ENCODE measurements at places on chromosomes 7 and 10.
A peak's percentile ranks its signal among the peaks of the same experiment; 100 is the strongest.

GRCh38 chr10:14022954-14023672 lies 307.6 kb downstream of the FRMD4A start:
- DNase-seq = no peak

- DNase-seq = no peak
These were observed 95.5 kb upstream of the MEOX2 start for GRCh38 chr7:15781944-15782343.

DNA sequence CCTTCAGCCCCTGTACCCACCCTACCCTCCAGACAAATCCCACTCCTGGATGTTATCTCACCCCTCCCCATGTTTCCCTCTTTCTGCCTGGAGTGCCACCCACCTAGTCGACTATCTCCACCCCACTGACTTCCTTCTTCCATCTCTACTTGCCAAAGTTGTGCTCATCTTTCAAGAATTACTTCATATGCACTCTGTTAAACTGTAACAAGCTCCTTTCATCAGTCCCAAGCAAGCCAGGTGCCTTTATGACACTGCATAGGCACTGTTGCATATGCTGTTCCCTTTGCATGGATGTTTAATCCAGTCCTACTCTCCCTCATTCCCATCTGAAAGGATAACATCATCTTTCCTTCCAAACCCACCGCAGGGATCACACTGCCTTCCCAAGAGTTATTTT lies 8.9 kb upstream of the CDK1 start:
- no peak for DNase-seq

- DNase-seq = no peak
These were observed 36.3 kb downstream of the AKR1B1 start for GRCh38 chr7:134422638-134423037.

DNA sequence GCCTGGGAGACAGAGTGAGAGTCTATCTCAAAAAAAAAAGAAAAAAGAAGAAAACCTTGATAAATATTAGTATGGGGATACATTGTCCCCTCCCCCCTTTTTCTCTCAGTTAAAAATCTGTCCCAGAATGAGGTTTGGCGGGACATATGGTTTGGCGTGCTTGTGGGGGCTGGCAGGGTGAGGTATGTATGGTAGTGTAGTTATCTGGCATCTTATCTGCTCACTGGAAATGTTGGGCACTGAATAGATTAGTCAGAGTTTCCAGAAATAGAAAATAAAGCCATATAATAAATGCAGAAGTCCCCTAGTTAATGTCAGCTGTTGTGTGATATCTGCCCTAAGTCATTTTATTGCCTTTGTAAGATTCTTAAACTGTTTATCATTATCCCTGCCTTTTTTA lies 397.5 kb upstream of the GALNT17 start:
- no peak for DNase-seq

DNA sequence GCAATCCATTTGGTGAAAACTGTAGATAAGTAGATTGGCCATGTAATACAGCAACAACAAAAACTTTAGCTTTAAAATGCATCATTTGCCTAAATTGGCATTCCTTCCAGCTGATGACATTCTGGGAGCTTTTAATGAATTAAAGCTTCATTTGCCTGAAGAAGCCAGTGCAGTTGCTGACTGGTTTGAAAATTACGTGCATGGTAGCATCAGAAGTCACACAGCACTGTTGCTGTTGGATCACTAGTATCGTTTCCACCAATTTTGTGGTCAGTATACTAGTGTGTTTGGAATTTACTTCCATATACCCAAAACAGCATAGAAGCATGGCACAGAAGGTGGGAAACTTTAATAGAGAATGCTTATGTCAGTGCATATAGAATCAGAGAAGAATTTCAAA lies 194.9 kb downstream of the ETV1 start:
- DNase-seq = no peak

DNA sequence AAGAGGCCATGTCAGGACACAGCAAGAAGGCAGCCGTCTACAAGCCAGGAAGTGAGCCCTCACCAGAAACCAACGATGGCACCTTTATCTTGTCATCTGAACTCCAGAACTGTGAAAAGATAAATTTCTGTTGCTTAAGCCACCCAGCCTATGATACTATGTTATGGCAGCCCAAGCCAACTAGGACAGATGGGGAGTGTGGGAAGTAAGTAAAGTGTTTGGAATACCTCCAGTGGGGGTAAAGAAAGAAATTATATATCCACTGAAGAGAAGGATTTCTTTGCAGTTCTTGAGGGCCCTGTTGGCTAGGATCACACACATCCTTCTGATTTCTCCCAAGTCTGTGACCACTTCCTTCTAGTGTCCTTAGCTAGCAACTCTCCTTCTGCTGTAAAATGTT lies 384.4 kb downstream of the TNS3 start:
- no peak for DNase-seq

DNA sequence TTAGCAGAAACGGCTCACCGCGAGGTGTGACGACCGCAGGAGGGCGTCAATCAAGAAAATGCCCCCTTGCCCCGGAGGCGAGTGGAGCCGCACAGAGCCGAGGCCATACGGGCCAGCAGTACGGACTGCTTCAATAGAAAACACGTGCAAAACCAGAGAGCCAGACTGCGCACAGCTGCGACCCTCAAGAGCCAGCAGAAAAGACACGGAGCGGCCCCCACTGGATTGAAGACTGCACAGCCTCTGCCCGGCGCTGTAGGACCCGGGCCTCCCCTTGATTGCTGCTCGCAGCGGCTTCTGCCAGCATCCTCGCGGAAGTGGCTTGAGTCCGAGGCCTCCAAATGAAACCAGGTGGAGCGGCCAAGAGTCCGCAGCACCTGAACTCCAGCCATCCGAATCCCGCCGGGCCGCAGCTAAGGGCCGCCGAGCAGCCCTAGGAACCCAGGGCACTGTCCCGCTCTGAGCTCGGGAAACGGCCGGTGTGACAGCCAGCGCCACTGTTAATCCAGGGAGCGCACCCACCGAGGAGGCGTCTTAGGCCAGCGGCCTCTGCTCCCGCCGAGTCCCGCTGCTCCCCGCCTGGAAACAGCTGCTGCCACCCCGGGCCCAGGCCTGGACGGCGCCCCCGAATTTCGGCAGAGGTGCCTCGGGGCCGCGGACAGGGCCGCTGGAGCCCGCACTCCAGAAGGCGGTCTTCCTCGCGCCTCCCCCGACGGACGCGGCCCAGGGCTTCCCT lies 660 bp upstream of the HHEX start:
- no peak for DNase-seq

- DNase-seq = no peak
These were observed 24.5 kb upstream of the KCTD7 start for GRCh38 chr7:66604198-66604597.

GRCh38 chr10:97771055-97771891 lies 526 bp downstream of the SFRP5 start:
- DNase-seq = no peak

GRCh38 chr10:86331861-86332260 lies 34.7 kb downstream of the GRID1 start:
- no peak for DNase-seq

DNA sequence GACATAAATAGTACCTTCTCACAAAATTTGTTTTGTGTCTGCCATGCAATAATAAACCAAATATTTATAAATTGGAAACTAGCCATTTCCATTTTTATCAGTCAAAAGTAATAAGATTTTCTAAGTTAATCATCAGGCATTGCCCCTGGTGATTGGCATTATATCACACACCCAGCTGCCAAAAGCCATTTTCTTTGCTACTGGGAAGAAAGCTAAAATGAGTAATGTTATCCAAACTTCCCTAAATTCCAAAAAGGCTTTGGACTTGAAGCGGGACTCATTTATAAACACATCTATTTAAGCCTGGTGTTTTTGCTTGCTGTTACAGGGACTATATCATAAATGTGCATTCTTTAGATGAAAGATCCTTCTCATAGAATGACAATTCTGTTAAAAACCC lies 86.0 kb downstream of the AKR1D1 start:
- no peak for DNase-seq

DNA sequence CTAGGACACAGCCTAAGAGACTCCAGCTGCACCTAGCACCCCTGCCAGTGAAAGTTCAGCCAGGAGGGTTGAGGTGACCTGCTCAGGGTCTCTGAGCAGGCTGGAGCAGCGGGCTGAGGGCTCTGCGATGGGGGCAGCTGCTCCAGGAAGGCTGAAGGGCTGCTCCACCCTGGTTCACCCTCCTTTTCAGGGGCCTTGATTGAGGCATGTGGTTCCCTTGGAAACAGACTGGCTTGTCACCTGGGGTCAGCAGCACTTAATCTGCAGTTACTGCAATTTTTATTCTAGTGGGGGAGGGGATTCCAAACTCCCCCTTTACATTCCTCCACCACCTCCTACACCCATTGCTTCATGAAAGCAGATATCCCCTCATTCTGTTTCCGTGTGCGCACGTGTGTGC lies 85.3 kb upstream of the UNC5B start:
- no peak for DNase-seq

DNA sequence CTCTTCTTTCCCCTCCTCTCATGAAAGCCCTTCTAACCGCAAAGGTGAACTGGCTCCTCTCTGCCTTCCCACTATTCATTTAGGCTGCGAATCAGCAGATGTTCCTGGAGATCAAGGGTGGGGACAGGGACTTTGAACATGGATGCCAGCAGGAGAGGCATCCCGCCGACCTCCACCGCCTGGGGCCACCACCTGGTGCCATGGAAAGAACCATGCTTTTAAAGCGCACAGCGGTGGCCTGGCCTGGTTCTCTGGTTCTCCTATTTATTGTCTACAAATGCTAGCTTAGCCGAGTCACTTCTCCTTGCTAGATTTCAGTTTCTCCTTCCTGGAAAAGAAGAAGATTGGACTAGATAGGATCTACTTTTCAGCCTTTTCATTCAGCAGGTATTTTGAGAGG lies 43.2 kb upstream of the KCNMA1 start:
- DNase-seq = no peak

GRCh38 chr10:110704906-110705476 lies 60.9 kb downstream of the RBM20 start:
- DNase-seq = no peak

DNA sequence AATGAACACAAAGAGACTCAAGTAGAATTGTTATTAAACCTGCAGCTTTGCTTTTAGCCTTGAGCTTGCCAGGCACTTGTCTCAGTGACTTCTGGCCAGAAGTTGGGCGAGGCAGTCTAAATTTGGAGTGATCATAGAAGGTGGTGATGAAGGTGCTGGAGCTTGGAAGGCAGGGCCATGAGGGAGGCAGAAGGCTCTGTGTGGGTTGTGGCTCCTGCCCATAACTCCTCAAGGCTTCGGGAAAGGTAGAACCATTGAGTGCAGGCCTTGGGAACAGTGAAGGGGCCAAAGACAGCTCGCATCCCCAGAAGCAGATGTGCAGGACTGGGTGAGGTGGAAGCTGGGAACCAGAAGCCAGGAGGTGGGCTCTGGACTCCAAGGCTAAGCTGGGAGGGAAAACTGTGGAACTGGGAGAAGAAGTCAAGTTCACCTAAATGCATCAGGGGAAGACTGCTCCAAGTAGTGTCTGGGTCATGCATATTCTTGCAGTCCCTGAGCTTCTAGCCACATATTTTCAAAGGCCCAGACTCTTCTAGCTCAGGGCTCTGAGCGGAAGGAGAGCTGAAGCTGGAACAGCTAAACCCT lies 111.1 kb upstream of the HABP2 start:
- DNase-seq = no peak

GRCh38 chr7:102054158-102054557 lies 232.5 kb upstream of the SH2B2 start:
- no peak for DNase-seq

DNA sequence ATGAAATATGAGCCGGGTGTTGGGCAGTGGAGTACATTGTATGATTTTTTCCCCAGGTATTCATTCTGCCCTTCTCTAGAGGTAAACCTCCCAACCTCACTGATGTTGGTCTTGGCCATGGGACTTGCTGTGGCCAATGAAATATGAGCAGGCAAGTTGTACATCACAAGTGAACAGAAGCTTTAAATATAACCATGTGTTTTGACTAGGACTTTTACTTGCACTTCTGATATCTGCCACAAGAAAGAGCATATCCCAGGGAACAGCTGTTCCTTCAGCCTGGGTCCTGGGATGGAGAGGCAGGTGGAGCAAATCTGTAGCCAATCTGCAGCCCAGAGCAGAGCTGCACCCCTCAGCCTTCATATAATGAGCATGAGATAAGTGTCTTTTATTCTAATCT lies 109.8 kb upstream of the PALS2 start:
- DNase-seq = no peak

- peak; percentile 82 for DNase-seq
These were observed 1.1 kb downstream of the VIM start for GRCh38 chr10:17229016-17229716.

DNA sequence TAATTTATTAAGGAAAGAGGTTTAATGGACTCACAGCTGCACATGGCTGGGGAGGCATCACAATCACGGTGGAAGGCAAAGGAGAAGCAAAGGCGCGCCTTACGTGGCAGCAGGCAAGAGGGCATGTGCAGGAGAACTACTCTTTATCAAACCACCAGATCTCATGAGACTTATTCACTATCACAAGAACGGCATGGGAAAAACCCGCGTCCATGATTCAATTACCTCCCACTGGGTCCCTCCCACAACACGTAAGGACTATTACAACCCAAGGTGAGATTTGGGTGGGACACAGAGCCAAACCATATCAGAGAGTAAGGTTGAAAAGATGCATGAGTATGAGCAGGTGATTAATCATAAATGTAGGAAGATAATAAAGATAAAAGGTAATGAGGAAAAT lies 3.2 kb upstream of the JCAD start:
- DNase-seq = no peak

DNA sequence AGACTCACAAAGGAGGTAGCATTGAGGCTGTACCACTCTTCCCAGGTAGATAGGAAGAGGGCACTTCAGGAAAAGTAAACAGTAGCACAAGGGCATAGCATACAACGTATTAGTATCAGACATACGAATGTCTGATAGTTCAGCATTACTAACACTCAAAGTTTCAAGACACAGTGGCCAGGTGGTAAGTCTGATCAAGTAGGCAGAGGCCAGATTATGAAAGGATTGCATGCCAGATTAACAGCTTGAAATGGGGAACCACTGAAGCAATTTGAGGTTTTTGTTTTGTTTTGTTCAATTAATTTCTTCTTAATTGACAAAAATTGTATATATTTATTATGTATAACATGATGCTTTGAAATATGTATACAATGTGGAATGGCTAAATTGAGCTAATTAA lies 45.7 kb upstream of the IL6 start:
- DNase-seq = no peak

GRCh38 chr10:117597216-117597615 lies 54.7 kb downstream of the EMX2 start:
- DNase-seq = no peak

GRCh38 chr7:158549616-158550393 lies 37.8 kb downstream of the PTPRN2 start:
- no peak for DNase-seq

GRCh38 chr10:81135851-81136250 lies 598.1 kb downstream of the SH2D4B start:
- DNase-seq = no peak
